COLO829 (cell line): ENCODE measurements at places on chromosomes 2 and 18.

DNA sequence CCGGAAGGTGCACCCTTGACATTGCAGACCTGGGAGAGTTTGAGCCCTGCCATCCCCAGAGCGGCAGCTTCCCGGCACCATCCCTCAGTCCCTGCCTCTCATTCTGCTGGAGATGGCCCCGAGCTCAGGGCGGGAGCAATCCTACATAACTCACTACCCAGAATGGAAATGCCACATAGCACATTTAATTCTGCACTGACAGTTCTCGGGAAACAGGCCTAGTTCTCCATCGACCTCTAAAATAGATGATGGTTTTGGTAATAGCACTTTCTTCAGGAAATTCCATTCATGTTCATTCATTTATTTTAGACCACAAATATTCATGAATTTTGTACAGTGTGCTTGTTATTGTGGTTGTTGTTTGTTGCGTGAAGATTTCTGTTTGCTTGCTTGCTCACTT lies 92.9 kb upstream of the SLC14A2 start:
- no peak for DNase-seq

- no peak for DNase-seq
These were observed 188.9 kb upstream of the TNP1 start for GRCh38 chr2:217048730-217049129.

DNA sequence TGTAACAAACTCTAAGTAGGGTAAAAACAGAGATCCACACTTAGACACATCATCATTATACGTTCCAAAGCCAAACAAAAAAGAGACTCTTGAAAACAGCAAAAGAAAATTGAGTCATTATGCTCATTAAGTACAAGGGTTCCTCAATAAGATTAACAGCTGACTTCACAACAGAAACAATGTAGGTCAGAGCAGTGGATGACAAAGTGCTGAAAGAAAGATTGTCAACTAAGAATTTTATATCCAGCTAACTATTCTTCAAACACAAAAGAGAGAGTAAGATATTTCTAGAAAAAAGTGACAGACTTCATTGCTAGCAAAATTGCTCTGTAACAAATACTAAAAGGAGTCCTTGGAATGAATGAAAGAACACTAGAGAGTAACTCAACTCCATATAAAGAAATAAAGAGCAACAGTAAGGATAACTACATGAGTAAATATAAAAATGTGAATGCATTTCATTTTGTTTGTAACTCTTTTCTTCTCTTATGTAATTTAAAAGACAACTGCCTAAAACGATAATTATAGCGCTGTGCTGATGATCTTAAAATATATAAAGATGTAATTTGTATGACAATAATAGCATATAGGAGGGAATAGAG lies 23.8 kb upstream of the DNER start:
- DNase-seq, result no peak

DNA sequence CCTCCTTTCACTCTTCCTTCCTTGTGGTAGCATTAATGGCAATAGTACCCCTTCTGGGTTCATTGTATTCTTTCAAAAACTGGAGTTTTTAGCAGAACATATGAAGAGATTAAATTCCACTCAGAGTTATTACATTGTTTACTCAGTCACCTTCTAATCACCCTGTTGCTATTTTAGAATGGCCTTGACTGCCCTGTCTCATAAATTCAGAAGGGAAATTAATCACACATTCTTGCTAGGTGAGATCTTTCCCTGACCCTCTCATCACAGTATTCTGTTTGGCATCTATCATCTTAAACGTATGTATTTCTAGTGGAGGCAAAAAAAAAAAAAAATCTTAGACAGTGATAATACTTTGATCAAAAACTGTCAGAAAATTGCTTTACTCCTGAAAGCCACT lies 760.4 kb downstream of the ADCYAP1 start:
- no peak for DNase-seq

DNA sequence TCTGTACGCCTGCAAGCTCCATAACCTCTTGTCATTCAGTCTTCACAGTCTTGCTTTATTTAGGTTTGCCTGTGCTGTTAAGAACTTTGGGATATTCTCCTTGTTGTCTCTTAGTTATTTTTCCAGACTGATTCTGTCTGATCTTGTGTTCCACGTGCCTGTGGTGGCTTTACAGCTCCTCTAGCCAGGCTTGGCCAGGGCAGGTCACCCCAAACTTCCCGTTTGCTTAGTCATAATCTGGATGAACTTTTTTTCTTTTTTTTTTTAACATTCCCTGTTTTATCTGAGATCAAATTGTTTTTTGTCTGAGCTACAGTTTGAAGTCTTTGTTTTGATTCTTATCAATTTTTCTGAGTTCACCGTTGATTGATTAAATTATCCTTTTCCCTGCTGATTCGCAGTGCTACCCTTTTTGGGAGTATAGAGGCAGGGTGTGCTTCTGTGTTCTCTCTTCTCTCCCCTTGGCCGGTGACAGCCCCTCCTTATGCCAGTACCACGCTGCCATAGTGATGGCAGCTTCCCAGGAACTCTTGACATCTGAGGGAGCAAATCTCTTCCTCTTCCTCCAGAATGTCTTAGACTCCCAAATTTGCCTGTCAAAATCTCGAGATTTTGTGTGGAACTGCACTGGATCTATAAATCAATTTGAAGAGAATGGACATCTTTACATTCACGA lies 2.5 kb downstream of the SP100 start:
- DNase-seq, result no peak

DNA sequence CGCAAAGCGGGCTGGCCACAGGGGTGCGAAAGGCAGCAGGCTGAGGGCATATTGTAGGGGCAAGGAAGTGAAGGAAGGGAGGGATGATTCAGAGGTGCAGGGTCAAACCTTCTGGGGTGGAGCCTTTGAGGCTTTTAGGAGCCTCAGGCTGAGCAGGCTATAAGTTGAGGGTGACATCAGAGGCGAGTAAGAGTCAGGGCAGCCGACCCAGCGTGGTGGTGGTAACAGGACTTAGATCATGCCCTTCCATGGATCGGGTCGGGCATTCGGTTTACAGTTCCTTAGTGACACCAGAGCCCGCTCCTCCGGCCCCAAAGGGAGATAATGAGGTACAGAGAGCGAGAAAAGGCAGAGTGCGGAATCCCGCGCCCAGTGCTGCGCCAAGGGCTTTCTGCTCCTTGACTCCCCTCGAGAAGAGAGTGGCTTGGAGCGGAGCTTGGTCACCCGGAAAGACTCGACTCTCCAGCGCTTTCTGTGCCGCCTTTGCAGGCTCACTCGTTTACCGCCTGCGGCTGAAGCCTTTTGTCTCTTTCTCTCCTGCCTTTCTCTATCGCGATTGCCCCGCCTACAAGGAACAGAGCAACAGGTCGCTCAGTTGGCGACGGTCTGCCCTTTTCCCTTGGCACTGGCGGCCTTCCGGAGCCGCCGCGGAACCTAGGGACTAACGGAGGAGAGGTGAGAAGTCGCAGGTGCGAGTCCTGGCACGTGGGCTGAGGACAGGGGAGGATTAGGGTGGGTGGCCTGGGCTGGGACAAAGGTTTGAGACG lies 720 bp downstream of the LBX2 start:
- no peak for DNase-seq

DNA sequence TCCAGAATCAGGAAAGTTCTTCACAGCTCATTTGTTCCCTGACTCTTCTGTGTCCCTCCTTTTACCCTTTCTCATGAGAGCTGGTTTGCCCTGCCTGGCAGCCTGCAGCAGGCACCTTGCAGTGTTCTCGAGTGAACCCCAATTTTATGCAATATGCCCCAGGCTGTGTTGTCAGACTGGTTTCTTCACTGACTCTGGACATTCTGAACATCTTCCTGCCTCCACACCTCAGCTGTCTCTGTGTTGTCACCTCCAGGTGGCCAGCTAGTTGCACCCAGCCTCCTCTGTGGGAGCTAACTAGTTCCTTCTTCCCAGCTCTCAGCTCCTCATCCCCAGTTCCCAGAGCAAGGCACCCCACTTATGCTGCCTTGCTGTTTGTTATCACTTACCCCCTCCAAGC lies 5.5 kb downstream of the SETBP1 start:
- no peak for DNase-seq

DNA sequence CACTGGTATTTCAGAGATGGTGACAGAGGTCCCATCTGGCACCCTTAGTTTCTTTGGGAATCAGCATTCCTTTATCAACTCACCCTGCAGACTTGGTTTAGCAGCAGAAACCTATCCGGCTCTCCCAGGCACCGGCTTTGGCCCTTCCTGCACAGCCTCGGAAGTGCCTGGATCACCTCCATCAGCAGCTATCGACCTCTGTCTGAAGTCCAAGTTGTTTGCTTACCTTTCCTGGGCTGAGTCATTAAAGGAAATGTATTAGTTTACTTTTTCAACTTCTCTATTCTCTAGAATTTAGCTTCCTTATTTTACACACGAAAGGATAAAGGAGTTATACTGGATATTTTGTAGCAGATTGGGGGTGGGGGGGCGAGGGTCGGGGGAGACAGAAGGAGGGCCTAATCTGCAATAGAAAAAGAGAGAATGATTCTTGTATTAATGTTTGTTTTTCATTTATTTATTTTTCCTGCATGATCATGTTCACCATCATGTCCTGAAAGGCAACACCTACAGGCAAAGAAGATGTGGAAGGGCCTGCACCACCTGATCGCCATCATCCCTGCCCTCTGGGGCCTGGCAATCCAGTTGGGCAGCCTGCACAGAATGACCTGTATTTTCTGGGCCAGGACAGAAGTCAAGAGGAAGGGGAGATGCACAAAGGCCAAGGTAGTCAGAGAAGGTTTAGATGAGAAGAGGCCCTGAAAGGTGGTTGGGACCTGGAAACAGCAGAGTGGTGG lies 22.1 kb upstream of the MAT2A start:
- DNase-seq, result no peak

DNA sequence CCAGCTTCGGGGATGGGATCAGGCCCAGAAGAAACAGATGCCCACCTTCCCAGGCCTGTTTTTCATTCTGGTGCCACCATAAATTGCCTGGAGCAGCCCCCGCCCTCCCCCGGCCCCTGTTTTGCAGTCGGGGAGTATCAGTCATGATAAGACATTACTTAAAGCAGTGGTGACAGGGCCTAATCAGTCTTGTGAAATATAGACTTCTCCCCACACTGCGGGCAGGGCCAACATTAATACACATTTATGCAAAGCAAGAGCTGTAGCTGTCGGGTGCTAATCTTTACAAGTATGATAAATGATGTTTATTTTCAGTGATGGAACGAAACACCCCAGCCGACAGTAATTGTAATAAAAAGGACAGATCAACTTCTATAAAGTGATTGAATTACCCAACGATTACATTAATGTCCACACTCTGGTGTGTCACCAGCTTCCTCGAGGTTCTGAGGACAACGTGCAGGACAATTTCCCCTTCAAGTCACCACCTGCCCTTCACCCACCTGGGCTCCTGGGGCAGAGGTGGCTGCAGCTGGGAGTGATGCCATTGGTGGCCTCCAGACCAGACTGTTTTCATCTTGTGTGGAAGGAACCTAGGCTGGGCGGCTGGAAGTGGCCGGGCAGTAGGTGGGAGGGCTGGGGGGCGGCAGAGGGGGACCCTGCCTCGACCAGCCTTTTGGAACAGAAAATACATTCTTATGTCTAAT lies 226.0 kb downstream of the TFCP2L1 start:
- no peak for DNase-seq

GRCh38 chr2:46909771-46910419 lies 5.7 kb downstream of the MCFD2 start:
- DNase-seq, result peak; percentile 40

GRCh38 chr2:185998562-185999070 lies 260.0 kb downstream of the FSIP2 start:
- no peak for DNase-seq

- DNase-seq, result no peak
These were observed 629 bp downstream of the PRELID3A start for GRCh38 chr18:12408247-12408869.

DNA sequence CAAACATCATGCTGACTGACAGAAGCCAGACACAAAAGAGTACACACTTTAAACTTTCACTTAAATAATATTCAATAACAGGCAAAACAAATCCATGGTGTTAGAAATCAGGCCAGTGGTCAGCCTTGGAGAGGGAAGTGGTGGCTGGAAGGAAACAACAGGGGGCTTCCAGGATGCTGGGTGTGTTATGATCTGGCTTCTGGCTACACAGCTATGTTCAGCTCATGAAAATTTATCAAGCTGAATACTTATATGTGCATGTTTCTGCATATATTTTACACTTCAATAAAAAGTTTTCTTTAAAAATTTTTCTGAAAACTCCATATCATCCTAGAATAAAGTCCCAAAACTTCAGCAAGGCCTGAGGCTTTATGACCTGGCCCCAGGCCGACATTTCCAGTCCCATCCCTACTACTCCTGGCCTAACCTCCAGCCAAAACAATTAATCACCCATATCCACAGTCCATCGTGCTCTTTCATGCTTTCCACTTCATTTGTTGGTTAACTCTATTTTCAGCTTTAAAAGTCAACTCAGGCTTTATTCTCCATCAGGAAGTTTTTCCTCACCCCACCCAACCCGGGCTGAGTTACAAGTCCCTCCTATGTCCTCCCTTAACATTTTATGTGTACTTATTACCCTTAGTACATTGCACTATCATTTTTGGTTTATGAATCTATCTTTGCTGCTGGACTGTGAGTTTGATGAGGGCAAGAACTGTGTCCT lies 27.9 kb upstream of the SPTBN1 start:
- no peak for DNase-seq

DNA sequence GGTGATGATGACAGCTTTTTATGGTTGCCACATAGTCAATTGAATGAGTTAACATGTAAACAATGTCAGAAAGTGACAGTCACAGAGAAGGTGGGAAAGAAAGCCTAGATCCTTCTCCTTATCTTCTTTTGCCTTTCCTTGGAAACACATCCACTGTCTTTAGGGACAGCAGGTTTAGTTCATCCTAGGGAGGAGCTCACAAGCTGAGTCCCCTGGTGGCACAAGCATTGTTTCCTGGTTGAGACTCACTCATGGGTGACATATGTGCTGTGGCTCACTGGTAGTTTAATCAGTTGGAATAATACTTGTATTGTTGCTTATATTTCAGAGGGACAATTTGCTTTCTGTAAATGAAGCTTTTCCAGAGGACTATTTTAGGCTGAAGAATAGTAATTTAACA lies 598.5 kb downstream of the CNTNAP5 start:
- DNase-seq, result no peak

GRCh38 chr2:165877565-165878550 lies 75.7 kb downstream of the TTC21B start:
- DNase-seq, result no peak
